ENCODE measurements at places on chromosomes 7 and 10. TPM values are rescaled to one million over a fixed set of nuclear protein-coding genes. Genes with fewer than 3 reads are reported as not detected.

Gene ITPRID1
- not detected for total RNA-seq

Gene PIP
- not detected for total RNA-seq

Gene NCF1
- 7.0 TPM for total RNA-seq

Gene BLVRA
- 84.8 TPM for total RNA-seq

Gene REEP3
- total RNA-seq: 108 TPM

Gene RASA4
- total RNA-seq: 40.9 TPM

Gene STOX1
- total RNA-seq: 13.6 TPM

Gene ASZ1
- total RNA-seq: not detected

Gene TRUB1
- 10.9 TPM for total RNA-seq

Gene PIK3AP1
- 4.7 TPM for total RNA-seq

Gene DIP2C
- 66.4 TPM for total RNA-seq
